ENCODE measurements at places on chromosomes 12 and 14.

- DNase-seq = no peak
Measured at GRCh38 chr12:117507548-117507947, 146.1 kb upstream of the NOS1 start.

DNA sequence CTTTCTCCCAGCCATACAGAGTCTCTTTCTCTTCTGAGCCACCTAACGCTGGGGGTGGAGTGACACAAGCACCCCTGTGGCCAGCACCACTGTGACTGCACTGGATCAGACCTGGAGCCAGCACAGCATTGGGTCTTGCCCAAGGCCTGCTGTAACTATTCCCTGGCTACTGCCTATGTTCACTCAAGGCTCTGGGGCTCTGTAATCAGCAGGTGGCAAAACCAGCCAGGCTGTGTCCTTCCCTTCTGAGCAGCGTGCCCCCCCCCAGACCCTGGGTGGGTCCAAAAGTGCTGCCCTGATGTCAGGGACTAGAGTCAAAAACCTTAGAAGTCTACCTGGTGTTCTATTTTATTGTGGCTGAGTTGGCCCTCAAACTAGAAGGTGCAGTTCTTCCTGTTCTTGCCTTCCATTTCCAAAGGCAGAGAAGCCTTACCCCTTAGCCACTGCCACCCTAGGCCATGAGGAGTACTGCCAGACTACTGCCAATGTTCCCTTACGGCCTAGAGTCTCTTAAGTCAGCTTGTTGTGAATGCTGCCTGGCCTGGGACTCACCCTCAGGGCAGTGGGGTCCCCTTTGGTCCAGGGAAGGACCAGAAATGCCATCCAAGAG is 49.9 kb downstream of the PELI2 start:
- DNase-seq = no peak

GRCh38 chr12:6266541-6266966 is 43.9 kb upstream of the PLEKHG6 start:
- DNase-seq = no peak

DNA sequence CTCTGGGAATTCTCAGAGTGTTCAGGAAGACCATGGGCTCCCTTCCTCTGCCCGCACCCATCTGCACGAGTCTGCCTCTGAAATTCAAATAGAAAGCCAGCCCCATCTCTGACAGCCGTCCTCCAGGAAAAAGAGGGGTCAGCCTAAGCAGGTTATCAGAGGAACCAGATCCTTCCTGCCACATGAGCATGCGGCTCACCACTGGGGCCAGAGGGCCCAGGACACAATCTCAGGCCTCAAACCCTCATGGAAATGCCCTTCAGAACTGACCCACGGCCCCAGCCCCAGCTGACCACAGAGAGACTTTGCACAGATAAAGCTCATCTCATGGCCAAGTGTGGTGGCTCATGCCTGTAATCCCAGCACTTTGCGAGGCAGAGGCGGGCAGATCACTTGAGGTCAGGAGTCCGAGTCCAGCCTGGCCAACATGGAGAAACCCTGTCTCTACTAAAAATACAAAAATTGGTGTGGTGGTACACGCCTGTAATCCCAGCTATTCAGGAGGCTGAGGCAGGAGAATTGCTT is 23.2 kb downstream of the PXN start:
- DNase-seq = no peak

GRCh38 chr12:31297572-31298514 is 28.1 kb downstream of the SINHCAF start:
- DNase-seq = no peak

GRCh38 chr12:99192489-99192888 is 455.1 kb upstream of the GARIN6 start:
- DNase-seq = no peak

GRCh38 chr14:100640471-100641273 is 53.5 kb upstream of the BEGAIN start:
- DNase-seq = no peak

GRCh38 chr14:102088012-102088792 is 1.4 kb upstream of the HSP90AA1 start:
- DNase-seq = no peak

- DNase-seq = no peak
Measured at GRCh38 chr12:124448241-124448954, 119.0 kb downstream of the NCOR2 start.

All from HEK293T (cell line).